AG04449 (cell line): ENCODE measurements at places on chromosomes 7 and 10.
A peak's percentile ranks its signal among the peaks of the same experiment; 100 is the strongest.

DNA sequence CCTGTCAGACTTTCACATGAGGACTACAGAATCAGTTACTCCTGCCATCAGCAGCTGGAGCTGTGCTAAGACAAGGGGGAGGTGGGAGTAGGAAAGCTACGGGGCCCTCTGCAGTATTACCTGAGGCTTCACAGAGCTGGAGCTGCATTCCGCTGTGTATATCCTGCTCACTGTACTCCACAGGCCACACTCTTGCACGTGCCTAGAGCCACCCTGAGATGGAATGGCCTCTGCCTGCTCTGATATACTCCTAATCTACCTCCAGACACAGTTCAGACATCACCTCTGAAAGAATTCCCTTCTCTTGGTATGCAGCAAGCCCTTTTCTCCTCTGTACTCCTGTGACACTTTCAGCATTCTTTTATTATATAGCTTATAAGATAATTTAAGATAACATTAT is 34.8 kb downstream of the TRDMT1 start:
- no peak for DNase-seq

DNA sequence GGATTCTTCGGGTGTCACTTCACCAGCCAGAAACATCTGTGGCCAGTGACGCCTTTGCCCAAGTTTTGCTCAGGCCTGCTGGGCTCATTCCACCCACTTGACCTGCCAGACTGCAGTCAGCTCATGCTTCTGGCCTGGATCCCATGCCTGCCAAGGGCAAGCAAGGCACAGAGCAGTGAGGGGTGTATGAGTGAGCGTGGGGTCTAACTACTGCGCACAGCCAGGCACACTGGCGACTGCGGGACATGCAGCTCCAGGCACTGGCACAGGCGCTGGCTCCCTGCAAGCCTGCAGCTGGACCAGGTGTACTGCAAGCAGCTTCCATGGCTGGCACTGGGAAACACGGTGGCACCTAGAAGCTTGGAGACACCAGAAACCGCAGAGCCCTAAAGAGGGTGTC is 80.1 kb downstream of the MTERF1 start:
- DNase-seq: no peak

GRCh38 chr7:24073651-24074420 is 210.2 kb upstream of the NPY start:
- no peak for DNase-seq

GRCh38 chr7:74267756-74268565 is 13.8 kb upstream of the RFC2 start:
- no peak for DNase-seq

DNA sequence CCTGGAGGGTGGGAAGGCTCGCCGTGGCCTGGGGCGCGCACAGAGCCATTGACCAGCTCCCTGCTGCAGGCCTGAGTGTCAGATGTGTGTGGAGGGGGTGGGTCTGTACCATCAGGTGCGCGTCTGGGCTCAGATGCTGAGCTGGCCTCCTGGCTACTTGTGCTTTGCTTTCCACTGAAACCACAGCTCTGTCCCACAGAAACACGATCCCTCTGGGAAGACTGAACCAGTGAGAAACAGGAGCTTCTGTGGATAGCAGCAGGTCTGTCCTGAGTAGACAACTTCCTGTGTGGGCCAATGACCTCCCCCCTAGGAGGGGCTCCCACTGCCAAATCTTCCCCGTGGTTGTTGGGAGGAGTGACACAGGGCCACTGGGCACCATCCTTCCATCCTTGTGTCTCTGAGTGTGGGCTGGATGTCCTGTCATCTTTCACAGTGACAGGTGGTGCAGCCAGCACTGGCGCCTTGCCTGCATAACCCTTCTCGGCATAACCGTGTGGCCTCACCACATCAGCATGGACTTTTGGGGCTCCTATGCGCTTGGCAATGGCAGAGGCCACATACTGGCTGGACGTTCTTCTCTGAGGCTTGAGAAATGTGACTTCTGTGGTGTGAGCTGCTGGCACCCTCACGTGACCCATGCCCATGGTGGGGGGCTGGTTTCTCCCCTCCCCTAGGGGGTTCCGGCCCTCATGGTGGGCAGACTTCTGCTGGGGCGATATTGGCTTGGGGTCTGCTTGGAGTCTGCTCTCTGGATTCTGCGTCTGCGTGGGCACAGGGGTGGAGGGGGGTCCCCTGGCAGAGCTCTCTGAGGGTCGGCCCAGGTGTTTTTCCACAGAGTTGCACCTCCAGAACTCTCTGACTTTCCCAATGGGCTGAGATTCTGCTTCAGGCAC is 245.5 kb upstream of the GRB10 start:
- no peak for DNase-seq

- no peak for DNase-seq
Observed at GRCh38 chr10:110504111-110504735, 6.5 kb downstream of the DUSP5 start.

DNA sequence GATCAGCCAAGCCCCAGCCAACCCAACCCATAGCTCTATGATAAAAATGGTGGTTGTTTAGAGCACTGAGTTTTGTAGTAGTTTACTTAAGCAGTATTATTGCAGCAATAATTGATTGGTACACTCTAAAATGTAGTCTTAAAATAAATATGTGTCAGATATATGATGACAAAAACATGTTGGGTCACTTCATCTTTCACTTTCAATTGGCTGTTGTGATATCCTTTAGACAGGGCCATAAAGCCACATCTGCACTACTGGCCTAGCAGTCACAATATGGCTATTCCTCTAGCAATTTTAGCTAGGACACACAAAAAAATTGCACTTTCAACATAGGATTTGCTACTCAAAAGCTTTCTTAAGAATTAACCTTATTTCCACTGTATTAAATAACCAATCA is 5.9 kb upstream of the CAV1 start:
- no peak for DNase-seq

DNA sequence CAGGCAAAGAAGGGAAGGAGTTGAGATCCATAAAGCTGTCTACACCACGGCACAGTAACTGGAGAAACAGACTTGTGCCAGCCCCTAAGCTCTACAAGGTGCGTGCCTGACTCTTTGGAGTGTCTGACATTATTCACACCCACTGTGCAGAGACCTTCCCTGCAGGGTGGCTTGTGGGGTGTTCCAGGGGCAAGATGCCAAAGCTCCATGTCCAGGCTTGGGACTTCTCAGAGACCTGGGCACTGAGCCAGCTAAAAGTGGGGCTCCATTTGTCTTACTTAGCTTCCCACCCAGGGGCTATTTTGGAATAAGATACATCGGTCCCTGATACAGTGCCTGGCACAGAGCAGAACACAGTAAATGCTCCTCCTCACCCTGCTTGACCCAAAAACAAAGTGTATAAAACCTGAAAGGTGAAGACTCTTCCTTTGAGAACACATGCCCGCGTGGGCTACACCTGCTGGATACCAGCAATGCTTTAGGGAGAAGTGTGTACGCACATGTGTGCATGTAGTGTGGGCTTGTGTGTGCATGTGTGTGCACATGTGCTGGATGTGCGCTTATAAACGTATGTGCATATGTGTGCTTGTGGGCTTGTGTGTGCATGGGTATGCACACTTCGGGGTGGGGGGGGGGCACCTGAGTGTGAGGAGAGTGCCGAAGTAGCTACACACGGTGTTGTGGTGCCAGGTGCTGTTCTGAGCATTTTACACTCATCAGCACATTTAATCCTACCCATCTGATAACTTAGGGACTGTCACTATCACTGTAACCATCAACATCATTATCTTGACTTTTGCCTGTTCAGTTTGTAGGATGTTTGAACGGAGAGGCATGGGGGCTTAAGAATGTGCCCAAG is 143.0 kb downstream of the ARHGAP22 start:
- no peak for DNase-seq

GRCh38 chr10:133024704-133025557 is 62.8 kb upstream of the ADGRA1 start:
- no peak for DNase-seq

GRCh38 chr7:107940951-107941350 is 50.0 kb downstream of the DLD start:
- no peak for DNase-seq

DNA sequence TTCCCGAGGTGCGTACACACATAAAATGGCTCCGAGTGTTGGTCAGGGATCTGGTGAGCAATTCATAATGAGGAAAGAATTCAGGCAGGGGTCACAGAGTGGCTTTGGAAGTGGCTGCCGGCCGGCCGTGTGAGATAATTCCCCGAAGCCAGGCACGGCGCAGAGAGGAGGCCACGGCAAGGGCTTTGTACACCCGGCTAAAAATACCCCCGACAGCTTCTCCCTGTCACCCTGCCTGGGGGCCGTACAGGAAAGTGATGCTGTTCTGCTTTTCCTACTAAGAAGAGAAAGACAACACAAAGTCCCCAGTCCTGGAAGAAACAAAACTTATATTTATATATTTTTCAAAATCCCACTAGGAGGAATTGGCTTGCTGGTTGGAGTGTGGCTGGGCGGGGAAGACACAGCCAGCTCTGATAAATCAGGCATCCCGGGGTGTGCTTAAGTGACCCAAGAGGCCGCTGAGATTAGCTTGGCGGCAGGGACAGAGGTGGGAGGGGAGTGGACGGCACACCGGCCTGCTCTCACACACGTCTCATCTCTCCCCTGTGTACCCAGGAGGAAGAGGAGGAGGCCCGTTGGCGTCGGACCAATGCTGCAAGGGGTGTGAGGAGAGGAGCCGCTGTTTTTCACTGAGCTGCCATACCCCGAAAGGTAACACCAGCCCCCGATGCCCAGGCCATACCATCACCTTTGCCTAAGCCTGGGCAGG is 70.5 kb downstream of the ZMIZ1 start:
- DNase-seq: peak; percentile 59

DNA sequence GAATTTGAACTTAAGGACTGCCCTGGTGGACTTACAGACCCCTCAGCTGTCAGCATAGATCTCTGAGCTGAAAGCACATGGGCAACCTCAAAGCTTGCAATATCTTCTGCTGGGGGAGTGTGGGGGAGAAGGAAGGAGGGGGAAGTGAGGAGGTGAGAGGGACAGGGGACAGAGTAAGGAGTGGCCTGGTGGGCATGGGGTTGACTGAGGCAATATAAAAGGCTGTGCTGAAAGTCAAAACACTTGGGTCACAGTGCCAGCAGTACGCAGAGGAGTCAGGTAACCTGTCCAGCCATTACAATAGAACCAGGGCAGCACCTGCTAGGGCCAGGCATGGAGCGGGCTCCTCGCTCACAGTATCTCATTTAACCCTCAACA is 43.2 kb downstream of the PPP1R3C start:
- no peak for DNase-seq

DNA sequence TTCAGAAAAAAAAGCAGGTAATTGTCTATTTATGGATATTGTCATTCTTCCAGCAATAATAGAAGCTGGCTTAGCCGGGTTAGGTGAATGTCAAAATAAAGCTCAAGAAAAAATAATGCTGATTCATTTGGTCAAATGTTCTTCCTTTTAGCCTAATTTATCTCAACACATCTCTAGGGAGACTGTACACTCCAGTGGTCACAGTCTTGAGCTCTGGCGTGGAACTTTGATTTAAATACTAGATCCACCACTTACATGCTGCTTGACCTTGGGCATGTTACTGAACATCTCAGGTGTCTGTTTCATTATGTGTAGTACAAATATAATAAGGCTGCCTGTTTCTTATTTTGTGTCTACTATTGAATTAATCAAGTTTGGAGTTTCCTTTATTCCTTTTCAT is 22.0 kb downstream of the PRTFDC1 start:
- DNase-seq: no peak

DNA sequence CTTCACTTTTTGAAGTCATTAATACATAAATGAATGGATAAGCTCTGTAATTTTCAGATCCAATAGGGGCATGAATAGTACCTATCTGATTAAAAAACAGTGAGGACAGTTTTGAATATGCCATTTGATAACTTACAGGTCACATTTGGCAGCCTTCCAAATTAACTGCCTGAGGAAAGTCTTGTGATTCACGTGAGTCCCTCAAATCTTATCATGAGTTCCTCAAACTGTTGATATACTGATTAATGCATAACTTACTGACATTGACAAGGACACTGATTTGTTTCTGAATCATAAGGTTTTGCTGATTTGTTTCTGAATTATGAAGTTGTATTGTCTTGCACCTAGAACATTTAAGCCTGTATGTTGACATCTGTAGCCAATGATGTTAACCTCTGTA is 55.1 kb downstream of the ANKMY2 start:
- DNase-seq: no peak

DNA sequence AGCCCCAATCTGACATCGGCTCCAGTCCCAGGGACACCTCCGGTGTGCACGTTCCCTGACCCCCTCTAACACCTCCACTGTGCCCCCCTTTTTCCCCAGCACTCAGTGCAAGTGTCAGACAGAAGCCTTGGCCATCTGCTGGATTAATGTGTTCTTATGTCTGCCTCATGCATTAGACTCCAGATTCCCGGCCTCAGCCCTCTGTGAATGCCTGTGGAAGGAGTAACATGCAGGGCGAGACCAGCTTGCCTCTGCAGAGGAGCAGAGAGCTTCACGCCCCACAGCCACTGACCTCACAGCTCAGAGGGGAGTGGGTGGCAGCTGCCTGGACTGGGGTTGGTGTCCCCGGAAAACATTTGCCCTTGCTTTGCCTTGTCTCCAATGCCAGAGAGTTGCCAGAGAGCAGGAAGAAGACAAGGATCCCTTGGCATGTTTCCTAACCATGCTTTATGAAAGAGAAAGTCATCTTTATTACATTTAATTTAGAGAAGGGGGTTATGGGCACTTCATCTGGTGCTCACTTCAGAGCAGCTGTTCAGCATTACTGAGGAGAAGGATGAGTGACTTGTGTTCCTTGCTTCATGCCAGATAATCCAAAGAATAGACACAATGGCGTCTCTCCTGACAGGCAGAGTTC is 91.6 kb upstream of the CXCL12 start:
- no peak for DNase-seq

GRCh38 chr10:129683920-129684319 is 216.9 kb downstream of the MGMT start:
- no peak for DNase-seq

- no peak for DNase-seq
Observed at GRCh38 chr10:79252450-79252849, 94.8 kb upstream of the PPIF start.

GRCh38 chr10:3527869-3528268 is 257.1 kb downstream of the KLF6 start:
- no peak for DNase-seq

GRCh38 chr10:1465418-1465911 is 271.9 kb downstream of the ADARB2 start:
- DNase-seq: no peak

DNA sequence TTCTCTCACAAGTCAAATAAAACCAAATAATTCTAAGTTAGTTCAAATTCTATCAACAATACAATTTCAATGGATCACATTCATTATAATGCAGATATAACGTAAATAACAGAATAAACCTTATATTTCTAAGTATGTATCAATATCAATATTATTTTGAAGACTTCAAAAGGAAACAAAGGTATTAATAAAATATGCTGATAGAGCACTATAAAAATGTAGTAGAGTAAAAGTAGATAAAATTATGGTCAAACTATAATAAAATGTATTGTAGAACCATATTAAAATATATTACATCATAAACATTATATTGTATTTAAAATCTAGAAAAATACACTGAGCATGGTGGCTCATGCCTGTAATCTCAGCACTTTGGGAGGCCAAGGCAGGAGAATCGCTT is 23.5 kb upstream of the NRCAM start:
- no peak for DNase-seq

- no peak for DNase-seq
Observed at GRCh38 chr7:143085109-143085508, 33.0 kb downstream of the OR6V1 start.

GRCh38 chr10:122639801-122640200 is 59.8 kb downstream of the C10orf120 start:
- no peak for DNase-seq

- no peak for DNase-seq
Observed at GRCh38 chr10:49152037-49152436, 18.2 kb upstream of the FAM170B start.
